ENCODE measurements at places on chromosomes 16 and 17.
A peak's percentile ranks its signal among the peaks of the same experiment; 100 is the strongest.

- DNase-seq: no peak
These were observed 105.8 kb downstream of the CMIP start for GRCh38 chr16:81550432-81550808.

DNA sequence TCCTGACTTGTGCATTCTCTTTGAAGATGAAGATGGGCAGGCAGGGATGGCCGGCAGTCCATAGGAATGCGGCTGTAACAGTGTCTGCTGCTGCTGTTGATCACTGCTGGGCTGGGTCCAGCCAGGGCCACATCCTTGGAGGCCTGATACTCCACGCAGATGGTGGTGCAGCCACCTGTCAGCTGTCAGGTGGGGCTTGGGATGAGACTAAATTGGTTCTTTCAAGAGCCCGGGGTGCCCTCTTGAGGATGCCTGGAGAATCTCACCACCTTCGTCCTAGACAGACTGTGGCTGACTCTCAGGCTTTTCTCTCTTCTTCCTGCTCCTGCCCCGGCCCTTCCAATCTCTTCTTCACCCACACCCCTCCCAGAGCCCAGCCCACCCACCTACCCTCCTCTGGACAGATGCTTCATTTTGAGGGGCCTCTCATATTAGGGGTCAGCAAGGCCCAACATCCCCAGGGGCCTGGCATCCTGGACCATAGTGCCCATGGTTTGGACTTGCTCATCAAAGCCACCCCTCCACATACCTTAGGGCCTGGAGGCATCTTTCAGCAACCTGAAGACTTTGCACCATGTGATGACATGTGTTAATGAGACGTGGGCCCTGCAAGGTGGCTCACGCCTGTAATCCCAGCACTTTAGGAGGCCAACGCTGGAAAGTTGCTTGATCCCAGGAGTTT, 19.1 kb downstream of the OSBPL7 start:
- peak; percentile 51 for DNase-seq

DNA sequence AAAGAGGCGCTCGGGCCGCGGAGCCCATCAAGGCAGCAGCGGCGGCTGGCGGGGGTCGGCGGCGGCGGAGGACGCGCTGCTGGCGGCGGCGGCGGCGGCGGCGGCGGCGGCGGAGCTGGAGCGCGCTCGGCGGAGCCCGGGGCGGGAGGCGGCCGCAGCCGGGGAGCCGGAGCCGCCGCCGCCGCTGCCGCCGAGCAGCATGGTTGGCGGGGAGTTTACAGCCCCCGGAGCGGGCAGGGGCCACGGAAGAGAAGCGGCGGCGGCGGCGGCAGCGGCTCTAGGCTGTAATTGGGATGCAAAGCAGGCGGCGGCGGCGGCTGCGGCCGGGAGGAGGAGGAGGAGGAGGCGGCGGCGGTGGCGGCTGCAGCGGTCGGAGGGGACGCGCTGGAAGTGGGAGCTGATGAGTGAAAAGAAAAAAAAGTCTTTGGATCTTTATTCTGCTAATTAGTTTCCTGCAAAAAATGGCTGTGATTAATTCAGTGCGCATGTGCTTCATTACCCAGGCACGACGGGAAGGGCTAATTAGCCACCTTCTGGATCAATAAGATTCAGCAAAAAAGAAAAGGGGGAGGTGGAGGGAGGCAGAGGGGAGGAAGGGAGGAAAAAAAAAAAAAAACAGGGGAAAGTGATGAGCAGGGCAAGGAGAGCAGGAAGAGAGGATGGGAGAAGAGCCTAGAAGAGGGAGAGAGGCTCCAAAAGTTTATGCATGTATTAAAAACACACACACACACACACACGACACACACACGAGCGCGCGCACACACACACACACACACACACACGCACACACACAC, 10.9 kb upstream of the ZFHX3 start:
- no peak for DNase-seq

GRCh38 chr16:78749745-78750268, 650.4 kb downstream of the WWOX start:
- DNase-seq: no peak
